Neural progenitor cell (in vitro differentiated cells): ENCODE measurements at places on chromosomes 4 and X.

- H3K4me3 ChIP-seq, result no peak overlapping the region
- H3K4me1 ChIP-seq, result no peaks in the 10 kb centered on the region
- no peaks in the 10 kb centered on the region for H3K36me3 ChIP-seq
- no peaks in the 10 kb centered on the region for H3K27me3 ChIP-seq
- DNase-seq, result no peak
Observed at GRCh38 chrX:12886545-12886944, 19.7 kb downstream of the TLR7 start.

DNA sequence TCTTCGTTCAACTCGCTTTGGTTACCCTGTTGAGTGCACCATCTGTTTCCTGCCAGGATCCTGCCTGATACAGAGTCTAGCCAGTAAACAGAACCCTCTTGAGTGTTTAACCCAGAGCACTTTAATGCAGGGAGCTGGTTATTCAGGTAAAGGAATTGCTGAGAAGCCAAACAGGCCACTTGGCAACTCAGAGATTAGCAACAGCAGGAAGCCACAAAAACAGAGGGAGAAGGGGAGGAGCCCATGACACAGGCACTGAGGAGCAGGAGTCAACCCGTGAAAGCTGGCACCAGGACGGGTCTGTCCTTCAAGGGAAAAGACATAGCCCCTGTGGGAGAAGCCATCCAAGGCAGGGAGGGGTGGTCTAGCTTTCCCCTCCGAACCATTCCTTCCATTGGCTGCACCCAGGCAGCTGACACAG, 641.4 kb downstream of the ZNF674 start:
- H3K36me3 ChIP-seq, result no peaks in the 10 kb centered on the region
- H3K27me3 ChIP-seq, result no peaks in the 10 kb centered on the region
- H3K4me3 ChIP-seq, result no peak overlapping the region
- peaks cover 11% of the 10 kb centered on the region for H3K4me1 ChIP-seq
- peak; percentile 33 for DNase-seq
- no peak overlapping the region for H3K27ac ChIP-seq

GRCh38 chr4:148216866-148217814, 225.1 kb downstream of the NR3C2 start:
- no peak overlapping the region for H3K4me3 ChIP-seq
- DNase-seq, result no peak
- no peaks in the 10 kb centered on the region for H3K36me3 ChIP-seq
- H3K27me3 ChIP-seq, result no peaks in the 10 kb centered on the region

- peaks cover 22% of the 10 kb centered on the region for H3K4me1 ChIP-seq
- peak; percentile 15 for DNase-seq
- H3K27ac ChIP-seq, result peak overlapping the region; percentile 45
Observed at GRCh38 chr4:123339507-123340380, 56.9 kb upstream of the SPRY1 start.

GRCh38 chr4:100340512-100341485, 150.5 kb upstream of the DDIT4L start:
- H3K36me3 ChIP-seq, result no peaks in the 10 kb centered on the region
- DNase-seq, result no peak
- no peaks in the 10 kb centered on the region for H3K27me3 ChIP-seq
- H3K27ac ChIP-seq, result no peak overlapping the region
